ENCODE measurements at places on chromosomes 7 and 10.

- DNase-seq: no peak
Measured at GRCh38 chr10:124842721-124843120, 41.1 kb downstream of the ABRAXAS2 start.

GRCh38 chr10:85429126-85429525 lies 937.5 kb downstream of the GRID1 start:
- DNase-seq: no peak

DNA sequence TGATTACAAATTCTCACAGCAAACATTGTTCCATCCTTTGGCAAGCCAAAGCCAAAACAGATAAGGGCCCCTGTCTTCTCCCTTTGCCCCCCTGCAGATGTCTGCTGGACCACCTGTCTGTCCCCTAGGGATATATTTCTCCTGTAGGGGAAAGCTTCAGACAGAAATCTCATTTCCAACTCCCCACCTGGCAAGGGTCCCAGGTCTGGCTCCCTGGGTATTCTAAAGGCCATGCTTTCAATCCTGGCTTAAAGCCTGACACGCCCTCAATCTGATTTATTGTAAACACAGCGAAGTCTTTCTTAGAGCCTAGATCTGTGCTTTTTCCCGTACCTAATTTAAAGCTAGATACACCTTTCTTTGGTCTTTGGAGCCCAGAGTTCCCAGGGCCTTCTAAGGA lies 66.1 kb downstream of the KCNMA1 start:
- DNase-seq: no peak

DNA sequence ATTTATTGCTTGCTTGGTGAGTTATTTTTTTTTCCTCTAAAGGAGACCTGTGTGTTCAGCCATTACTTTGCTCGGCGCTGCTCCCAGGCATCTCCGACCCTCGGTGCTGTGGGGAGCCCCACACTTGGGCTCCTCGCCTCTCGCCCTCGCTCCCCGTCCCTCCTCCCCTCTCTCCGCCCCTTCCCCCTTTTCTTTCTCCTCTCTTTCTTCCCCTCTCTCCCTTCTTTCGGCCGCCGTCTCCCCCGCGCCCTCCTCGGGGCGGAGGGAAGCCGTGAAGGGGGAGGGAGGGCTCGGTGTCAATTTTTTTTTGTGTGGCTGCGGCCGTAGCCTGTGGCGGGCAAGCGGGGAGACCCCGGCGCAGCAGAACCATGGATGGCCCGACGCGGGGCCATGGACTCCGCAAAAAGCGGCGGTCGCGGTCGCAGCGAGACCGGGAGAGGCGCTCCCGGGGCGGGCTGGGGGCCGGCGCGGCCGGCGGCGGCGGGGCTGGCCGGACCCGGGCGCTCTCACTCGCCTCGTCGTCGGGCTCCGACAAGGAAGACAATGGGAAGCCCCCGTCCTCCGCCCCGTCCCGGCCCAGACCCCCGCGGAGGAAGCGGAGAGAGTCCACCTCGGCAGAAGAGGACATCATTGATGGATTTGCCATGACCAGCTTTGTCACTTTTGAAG lies 1.1 kb downstream of the AUTS2 start:
- DNase-seq: no peak

DNA sequence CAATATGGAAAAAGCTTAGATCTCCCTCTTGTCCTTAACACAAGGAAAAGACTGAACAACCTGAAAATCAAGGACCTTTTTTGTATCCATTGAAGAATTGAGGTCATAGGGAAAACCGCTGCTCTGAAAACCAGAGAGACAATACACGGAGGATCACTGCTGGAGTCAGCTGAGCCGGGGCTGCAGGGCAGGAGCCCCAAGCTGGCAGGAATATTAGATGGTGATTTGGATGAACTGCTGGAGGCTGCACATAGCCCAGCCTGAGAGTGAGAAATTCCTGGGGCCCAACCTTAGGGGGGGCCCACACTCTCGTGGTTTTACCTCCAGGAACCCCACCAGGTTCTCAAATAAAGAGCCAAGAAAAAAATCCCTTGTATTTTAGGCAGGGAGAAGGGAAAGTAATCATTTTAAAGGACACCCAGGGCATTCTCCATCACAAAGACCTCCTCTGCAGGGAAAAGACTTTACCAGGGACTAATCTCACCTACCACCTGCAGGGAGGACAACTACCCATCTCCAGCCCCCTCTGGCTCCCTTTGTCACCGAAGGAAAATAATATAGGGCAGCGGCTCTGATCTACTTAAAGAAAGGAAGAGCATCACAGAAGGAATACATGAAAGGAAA lies 55.4 kb upstream of the RNF32 start:
- DNase-seq: no peak

DNA sequence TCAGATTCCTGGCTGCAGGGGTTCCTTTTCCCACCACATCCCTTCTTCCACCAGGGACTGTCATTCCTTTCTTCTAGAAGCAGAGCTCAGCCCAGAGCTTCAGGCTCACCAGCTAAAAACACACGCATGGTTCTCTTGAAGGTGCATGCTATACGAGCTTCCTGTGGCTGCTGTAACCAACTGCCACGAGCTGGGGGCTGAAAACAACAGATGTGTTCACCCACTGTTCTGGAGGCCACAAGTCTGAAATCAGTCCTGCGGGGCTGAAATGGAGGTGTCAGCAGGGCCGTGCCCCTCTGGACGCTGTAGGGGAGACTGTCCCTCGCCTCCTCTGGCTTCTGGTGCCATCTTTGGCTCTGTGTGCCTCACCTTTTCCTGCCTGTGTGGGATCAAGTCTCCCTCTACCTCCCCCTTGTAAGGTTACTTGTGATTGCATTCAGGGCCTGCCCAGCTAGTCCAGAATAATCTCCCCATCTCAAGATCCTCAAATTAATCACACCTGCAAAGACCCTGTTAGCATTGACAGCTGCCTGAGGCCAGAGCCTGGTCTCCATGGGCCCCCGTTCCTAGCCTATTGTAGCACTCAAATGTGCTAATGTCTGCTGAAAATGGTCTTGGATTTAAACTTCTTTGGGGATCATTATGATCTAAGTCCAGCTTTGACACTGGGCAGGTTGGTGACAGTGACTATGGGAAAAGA lies 13.7 kb downstream of the RAB19 start:
- DNase-seq: no peak

- DNase-seq: no peak
Measured at GRCh38 chr7:6359734-6360133, 87.3 kb upstream of the CYTH3 start.

GRCh38 chr7:108307194-108307593 lies 149.0 kb downstream of the NRCAM start:
- no peak for DNase-seq

DNA sequence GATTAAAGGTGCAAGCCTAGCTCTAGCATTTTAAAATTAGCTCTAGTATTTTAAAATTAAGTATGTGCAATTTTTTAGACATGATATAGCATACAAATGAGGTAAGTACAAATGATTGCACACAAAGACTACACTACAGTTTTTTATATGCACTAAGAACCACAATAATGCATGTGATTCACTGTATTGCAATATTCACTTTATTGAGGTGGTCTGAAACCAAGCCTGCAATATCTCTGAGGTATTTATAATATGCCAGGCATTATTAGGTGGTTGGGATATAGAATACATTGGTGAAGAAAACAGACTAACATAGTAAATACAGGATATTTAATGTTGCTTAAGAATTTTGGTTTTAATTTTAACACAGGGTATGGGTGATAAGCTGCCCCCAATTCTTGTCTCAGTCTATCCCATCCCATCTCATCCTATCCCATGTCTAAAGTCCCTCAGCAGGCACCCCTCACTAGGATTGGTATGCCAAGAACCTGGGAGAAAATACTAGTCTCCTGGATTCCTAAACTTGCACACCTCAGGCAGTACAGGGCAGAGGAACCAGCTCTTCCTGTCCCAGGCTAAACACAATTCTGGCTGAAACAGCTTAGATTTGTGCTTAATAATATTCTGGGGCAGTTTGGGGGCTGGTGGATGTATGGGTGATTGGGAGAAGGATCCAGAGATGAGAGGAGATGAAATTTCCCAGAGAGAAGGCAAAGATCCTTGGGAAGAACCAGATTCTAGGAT lies 90.4 kb downstream of the HIPK2 start:
- no peak for DNase-seq

DNA sequence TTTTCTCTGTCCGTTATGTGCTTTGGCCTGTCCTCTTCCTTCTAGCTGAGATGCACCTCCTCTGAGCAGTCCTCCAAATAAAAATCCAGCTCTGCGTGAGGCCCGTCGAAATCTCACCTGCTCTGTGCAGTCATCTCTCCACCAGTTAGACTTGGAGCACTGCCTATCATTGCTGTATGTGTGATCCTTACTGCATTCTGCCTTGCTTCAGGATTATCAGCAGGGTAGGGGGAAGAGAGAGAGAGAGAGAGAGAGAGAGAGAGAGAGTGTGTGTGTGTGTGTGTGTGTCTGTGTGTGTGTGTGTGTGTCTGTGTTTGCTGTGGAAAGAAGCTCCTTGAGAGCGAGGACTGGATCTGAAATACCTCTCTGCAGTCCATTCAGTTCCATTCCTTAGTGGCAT lies 129.4 kb downstream of the CCNY start:
- DNase-seq: no peak

- DNase-seq: no peak
Measured at GRCh38 chr10:21524526-21525366, 736 bp downstream of the SKIDA1 start.

- no peak for DNase-seq
Measured at GRCh38 chr10:132481690-132482089, 55.9 kb upstream of the INPP5A start.

GRCh38 chr10:69574571-69574978 lies 1.4 kb upstream of the NEUROG3 start:
- no peak for DNase-seq

DNA sequence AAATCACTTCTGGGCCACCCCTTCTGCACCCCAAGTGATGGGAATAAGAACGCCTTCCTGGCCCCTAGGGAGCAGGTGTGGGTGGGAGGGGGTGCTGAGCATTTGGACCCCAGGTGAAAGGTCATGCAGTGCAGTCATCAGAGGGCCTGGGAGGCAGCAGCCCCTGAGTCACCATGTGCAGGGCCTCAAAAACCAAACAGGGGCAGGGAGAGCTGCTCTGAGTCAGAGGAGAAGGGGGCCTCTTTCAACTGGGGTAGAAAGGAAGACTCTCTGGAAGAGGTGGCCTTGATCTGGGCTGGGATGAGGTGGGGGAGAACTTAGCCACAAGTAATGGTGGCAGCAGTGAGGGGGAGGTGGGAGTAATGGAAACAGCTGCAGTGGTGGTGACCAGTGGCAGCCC lies 164.3 kb downstream of the BUB3 start:
- no peak for DNase-seq

DNA sequence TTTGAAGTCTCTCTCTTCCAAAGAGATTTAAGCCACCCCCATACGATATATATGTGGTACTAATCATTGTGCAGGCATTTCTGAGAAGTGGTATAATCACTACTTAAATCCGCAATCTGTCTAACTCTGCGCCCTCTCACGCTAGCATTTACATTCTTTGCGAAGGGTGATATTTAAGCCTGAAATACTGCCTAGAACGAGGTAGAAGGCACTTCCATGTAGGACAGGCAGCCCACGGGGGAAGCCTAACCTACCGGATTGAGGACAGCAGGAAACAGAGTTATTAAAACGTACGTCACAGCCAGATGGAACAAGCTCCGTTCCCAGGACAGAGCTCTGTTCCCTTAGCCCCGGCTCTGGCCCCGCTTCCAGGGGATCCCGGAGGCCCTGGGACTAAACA lies 59.3 kb upstream of the ECHDC3 start:
- no peak for DNase-seq

DNA sequence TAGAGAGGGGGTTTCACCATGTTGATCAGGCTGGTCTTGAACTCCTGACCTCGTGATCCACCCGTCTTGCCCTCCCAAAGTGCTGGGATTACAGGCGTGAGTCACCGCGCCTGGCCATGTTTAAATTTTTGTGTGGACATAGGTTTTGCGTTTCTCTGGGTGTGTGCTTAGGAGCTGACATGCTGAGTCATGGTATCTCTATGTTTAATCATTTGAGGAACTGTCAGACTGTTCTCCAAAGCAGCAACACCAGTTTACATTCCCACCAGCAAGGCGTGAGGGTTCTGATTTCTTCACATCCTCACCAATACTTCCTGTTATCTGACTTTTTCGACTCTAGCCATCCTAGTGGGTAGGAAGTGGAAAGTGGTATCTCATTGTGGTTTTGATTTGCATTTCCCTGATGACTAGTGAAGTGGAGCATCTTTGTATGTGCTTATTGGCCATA lies 153.7 kb downstream of the DNAJB6 start:
- no peak for DNase-seq

- no peak for DNase-seq
Measured at GRCh38 chr7:30800785-30801252, 29.6 kb downstream of the MINDY4 start.

GRCh38 chr10:112721080-112721698 lies 228.9 kb upstream of the TCF7L2 start:
- DNase-seq: no peak

GRCh38 chr7:121020989-121021969 lies 32.8 kb downstream of the CPED1 start:
- DNase-seq: no peak

DNA sequence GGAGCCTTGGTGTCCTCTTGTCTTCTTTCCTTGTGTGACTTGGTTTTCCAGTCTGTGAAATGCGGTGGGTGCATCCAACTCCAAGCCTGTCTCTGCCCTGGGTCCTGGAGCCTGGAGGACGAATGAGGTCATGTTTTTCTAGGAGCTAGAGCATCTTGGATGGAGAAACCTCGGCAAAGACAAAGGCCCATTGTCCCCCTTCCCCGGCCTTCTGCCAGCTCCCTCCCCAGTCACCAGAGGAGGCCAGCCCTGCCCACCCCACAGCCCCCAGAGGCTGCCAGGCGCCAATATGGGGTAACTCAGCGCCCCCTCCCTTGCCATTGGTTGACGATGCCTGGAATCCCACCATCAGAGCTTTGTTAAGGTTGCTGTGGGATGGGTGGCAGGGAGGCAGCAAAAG lies 40.4 kb downstream of the KCTD7 start:
- no peak for DNase-seq

- DNase-seq: no peak
Measured at GRCh38 chr7:123472750-123473445, 61.5 kb downstream of the IQUB start.

- no peak for DNase-seq
Measured at GRCh38 chr7:42468471-42468870, 231.5 kb upstream of the GLI3 start.

GRCh38 chr7:132777414-132777813 lies 201.1 kb upstream of the PLXNA4 start:
- DNase-seq: no peak

GRCh38 chr7:33874943-33875342 lies 30.4 kb upstream of the BMPER start:
- no peak for DNase-seq

- DNase-seq: no peak
Measured at GRCh38 chr10:20115894-20116293, 299.7 kb downstream of the PLXDC2 start.

GRCh38 chr7:39353615-39354376 lies 212.4 kb upstream of the YAE1 start:
- DNase-seq: no peak

DNA sequence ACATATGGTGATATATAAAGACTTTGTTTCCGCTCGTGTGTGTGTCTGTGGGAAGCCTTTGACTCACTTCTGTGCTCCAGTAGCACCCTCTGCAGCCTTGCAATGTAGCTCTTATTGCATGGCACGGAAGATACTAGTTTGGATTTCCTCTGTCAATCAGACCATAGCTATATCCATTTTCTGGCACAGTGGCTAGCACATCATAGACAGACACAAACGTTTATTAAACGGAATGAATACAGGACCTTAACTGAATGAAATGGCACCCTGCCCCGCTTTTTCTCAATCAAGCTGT lies 124.0 kb upstream of the PTPN20 start:
- DNase-seq: no peak

All from stimulated activated CD8-positive, alpha-beta memory T cell treated with anti-CD3 and anti-CD28 coated beads, Interleukin-4, amount 100 ng/mL, for 1 hour (primary cell).